ENCODE measurements at places on chromosomes 6 and 20.

DNA sequence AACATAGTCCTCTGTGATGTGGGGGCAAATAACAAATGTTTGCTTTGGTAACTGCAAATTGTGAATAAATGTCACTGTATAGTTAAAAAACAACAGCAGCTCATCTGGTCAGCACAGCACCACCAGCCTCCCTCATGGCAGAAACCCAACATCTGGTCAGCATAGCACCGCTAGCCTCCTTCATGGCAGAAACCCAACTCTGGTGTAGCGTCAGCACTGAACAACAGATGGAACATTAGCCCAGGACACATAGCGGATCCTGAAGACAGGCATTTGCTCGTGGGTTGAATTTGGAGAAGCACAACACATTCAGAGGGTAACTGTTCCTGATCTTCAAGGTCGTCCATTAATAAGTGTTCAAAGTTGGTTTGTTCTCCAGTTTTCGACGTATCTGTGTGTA, 265.9 kb downstream of the DLL1 start:
- no peak overlapping the region for H3K4me3 ChIP-seq
- DNase-seq = peak; percentile 91

DNA sequence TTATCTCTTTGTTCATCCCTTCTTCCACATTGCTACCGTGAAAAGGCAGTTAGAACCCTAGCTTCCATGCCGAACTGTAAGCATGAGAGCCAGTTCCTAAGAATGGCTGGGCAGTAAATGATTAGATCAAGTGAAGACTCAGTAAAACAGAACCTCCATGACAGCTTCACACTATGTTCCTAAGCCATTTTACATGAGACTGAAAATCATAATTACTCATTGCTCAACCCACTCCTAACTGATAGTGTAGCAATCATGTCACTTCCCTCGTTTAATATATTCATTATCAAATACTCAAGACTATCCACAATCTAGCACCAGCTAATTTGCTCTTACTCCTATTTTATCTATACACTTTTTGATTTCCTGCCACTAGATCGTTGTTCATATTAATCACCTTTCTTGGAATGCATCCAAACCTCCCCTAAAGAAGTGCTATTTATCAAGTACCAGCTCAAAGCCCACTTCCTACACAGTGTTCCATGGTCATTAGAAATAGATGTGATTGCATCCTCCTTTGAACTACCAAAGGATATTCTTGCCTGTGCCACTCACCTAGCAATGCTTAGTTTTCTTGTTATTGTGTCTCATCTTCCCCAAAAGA, 6.0 kb downstream of the TMEM30A start:
- no peak overlapping the region for H3K4me3 ChIP-seq
- H3K27ac ChIP-seq = peak overlapping the region; percentile 14
- peaks cover 49% of the 10 kb centered on the region for H3K4me1 ChIP-seq
- no peaks in the 10 kb centered on the region for H3K27me3 ChIP-seq

- no peaks in the 10 kb centered on the region for H3K27me3 ChIP-seq
- H3K27ac ChIP-seq = no peak overlapping the region
- no peak for DNase-seq
- no peak overlapping the region for H3K4me3 ChIP-seq
- no peaks in the 10 kb centered on the region for H3K36me3 ChIP-seq
- H3K4me1 ChIP-seq = no peaks in the 10 kb centered on the region
Observed at GRCh38 chr6:10184371-10185227, 230.3 kb downstream of the TFAP2A start.

- no peak overlapping the region for H3K27ac ChIP-seq
- H3K4me1 ChIP-seq = no peaks in the 10 kb centered on the region
- no peaks in the 10 kb centered on the region for H3K36me3 ChIP-seq
- no peak overlapping the region for H3K4me3 ChIP-seq
Observed at GRCh38 chr6:120056085-120056484, 706.5 kb upstream of the MAN1A1 start.

GRCh38 chr6:85464260-85464644, 14.4 kb downstream of the NT5E start:
- DNase-seq = peak; percentile 97
- no peaks in the 10 kb centered on the region for H3K27me3 ChIP-seq
- no peaks in the 10 kb centered on the region for H3K36me3 ChIP-seq
